Stimulated activated CD8-positive, alpha-beta memory T cell treated with anti-CD3 and anti-CD28 coated beads, Interleukin-4, amount 100 ng/mL, for 4 hours (primary cell): ENCODE measurements at places on chromosomes 11 and 22.

- DNase-seq, result no peak
Observed at GRCh38 chr11:2860636-2861035, 24.9 kb downstream of the CDKN1C start.

DNA sequence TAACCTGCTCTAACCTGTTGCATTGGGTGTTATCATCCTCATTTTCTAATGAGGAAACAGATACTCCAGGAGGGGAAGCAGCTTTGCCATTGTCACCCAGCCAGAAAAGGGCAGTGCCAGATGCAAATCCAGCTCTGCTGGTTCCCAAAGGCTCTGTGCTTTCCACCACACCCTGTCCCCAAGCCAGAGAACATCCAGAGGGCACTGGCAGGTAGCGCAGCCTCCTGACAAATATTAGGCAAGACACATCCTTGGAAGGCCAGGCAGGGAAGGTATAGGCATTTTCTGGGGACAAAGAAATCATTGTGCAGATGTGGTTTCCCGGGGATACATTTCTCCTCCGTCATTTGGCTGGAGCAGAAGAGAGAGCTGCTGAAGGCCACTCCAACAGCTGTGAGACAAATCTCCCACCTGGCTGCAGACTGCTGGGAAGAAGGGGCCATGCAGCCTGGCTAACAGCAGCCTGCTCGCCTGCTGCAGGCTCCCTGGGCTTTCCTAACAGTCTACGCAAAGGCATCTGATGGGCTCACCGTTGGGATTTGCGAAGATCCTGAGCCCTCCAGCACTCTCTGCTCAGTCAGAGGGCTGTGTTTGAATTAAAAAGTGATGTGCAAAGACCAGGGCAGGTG lies 93.9 kb upstream of the PITPNB start:
- no peak for DNase-seq

GRCh38 chr11:130722401-130722800 lies 193.9 kb downstream of the SNX19 start:
- no peak for DNase-seq

GRCh38 chr11:69440876-69441275 lies 40.6 kb upstream of the LINC01488 start:
- DNase-seq, result no peak

DNA sequence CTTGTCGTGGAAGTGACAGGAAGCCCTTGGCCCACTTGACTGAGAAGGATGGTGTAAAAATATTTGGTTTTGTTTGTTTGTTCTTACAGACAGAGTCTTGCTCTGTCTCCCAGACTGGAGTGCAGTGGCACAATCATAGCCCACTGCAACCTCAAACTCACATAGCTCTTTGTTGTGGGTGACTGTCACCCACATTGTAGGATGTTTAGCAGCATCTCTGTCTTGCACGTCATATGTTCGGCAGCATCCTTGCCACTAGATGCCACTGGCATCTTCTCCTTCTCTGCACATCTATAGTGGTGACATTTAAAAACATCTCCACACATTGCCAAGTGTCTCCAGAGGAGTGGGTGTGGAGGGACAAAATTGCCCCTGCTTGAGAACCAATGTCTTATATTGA lies 56.8 kb downstream of the PRR5L start:
- DNase-seq, result peak; percentile 33

DNA sequence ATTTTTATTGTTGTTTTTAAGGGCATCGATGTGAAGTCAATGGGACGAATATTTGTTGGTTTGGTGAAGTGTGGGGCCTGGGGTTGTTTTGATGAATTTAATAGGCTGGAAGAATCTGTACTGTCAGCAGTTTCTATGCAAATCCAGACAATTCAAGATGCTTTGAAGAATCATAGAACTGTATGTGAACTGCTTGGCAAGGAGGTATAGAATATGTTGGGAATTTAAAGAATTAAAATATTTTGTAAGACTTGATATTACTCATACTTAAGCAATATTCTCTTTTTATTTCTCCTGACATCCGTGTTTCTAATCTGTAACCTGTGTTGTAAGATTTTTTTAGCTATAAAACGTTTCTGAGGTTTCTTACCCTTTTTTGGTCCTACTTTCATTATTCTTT lies 61.6 kb downstream of the DYNC2H1 start:
- DNase-seq, result no peak

DNA sequence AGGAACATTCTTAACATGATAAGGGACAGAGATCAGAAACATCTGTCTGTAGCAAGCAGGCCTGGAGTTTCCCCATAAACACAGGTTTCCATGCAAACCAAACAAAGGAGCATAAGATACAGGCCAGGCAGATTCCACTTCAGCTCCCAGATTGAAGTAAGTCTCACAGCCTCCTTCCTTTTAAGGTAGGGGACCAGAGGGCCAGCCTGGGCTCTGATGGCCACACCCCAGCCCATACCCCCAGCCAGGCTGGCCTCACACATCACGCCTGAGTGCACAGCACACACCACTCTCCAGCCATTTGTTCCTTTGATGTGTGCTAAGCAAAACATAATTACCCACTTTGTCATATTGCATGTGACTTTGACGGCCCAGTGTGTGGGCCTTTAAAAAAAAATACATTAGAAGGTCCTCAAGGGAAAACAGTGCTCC lies 518.7 kb downstream of the NTM start:
- no peak for DNase-seq

- no peak for DNase-seq
Observed at GRCh38 chr11:7376386-7376785, 108.9 kb upstream of the OLFML1 start.

GRCh38 chr11:1149545-1149944 lies 8.2 kb upstream of the MUC5AC start:
- DNase-seq, result no peak

GRCh38 chr22:46507451-46508425 lies 29.7 kb downstream of the CELSR1 start:
- no peak for DNase-seq
